ENCODE measurements at places on chromosomes 7 and 10.

DNA sequence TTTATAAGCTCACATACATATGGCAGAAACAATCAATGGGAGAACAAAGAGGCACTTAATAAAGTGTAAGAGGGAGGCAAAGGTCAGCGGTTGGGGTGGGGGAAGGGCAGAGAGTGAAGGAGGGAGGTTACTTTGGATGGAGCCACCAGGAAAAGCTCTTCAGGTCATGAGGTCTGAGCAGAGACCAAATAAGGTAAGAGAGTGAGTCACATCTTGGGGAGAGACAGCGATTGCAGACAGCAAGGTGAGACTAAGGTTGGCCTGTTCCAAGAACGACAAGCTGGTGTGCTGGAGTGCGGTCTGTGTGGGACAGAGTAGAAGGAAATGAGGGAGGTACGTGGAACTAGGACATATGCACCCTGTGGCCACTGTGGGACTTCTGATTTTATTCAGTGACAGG is 74.3 kb upstream of the TOMM7 start:
- DNase-seq, result no peak

DNA sequence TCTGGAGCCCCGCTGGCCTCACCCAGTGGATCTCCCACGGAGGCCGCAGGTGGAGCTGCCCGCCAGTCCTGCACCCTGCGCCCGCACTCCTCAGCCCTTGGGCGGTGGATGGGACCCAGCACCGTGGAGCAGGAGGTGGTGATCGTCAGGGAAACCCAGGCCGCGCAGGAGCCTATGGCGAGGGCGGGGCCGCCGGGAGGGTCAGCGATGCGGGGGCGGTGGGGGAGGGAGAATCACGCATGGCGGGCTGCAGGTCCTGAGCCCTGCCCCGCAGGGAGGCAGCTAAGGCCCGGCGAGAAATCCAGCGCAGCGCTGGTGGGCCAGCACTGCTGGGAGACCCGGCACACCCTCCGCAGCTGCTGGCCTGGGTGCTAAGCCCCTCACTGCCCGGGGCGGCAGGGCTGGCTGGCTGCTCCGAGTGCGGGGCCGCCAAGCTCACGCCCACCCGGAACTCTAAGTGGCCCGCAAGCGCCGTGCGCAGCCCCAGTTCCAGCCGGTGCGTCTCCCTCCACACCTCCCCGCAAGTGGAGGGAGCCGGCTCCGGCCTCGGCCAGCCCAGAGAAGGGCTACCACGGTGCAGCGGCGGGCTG is 524.8 kb upstream of the TPK1 start:
- DNase-seq, result no peak

GRCh38 chr7:611281-611810 is 91.7 kb upstream of the PDGFA start:
- DNase-seq, result no peak

GRCh38 chr10:11958956-11959355 is 83.7 kb downstream of the UPF2 start:
- DNase-seq, result no peak

DNA sequence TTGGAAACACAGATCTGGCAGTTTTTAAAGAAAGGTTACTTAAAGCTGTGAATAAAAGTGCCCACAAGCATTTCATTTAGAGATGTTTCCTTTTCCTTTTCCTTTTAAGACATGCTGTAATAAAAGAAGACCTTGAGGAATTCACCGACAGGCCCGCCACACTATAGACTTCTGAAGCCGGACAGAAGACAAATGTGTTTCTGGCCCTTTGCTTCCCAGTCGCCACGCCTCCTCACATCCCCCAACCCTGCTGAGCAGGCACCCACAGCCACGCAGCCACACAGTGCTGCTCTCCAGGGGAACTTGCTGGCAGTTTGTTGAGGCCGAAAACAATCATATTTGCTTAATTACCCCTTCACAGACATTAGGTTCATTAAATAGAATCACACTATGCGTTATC is 83.4 kb downstream of the SLC25A13 start:
- no peak for DNase-seq

DNA sequence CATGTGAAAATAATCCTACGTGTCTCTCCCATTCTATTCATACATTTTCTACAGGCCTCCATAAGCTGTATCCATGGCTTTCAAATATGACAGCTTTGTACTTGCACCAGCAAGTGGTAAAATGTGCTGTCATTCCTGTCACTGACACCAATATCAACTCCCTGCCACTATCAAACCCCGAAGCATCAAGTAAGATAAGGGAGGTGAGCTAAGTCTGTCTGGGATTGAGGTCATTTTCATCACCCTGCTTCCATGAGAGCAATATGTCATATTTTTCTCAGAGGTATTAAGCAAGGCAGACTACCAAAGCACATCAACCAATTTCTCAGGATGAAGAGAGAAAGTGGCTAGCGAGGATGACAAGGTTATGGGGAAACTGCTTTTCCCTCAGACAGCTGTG is 11.1 kb downstream of the GPR22 start:
- DNase-seq, result no peak

DNA sequence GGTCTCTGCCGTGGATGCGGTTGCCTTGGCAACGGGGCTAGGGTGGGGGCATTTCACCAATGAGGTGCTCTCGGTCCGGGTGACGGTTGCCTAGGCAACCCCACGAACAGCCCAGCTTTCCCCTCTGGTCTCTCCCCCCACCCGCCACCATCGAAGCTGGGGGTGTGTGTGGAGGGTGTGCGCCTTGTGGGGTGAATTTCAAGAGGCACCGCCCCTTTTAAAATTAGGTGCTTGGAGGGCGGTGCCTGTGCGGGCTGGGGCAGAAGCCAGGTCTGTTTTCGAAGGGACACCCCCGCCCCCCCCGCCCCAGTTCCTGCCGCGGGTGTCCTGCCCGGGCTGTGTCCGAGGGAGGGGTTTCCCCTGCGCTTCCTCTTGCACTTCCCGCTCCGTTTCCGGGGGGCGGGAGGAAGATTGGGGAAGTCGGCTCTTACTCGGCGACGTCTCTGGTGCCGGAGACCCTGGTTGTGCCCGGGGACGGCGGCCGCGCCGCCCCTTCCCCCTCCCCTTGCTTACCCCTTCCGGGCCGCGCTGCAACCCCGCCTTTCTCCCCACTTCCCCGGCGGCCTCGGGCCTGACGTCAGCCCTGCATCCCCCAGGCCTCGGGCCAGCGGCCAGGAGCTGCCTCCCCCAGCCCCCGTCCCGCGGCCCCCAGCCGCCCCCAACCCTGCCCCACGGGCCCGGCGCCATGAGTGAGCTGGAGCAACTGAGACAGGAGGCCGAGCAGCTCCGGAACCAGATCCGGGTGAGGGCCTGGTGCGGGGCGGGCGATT is 2.2 kb downstream of the GNB2 start:
- DNase-seq, result peak; percentile 71

DNA sequence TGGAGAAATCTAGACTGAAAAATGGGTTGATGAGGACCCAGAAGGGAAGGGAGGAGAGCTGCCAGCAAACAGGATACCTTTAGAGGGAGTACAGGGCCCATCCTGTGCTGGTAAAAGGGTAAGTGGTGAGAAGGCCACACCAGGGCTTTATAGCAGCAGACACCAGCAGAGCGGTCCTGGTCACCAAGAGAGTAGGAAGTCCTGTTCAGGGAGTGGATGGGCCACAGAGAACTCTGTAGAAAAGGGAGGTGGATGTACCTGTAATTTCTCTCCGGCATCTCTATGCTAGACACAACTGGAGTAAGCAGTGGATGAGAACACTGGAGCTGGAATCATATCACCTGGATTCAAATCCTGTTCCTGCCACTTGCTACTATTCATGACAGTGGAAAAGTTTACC is 867.2 kb downstream of the CCSER2 start:
- no peak for DNase-seq

- no peak for DNase-seq
Measured at GRCh38 chr7:98238976-98239375, 13.1 kb downstream of the TECPR1 start.

GRCh38 chr7:156896388-156897022 is 3.5 kb upstream of the LMBR1 start:
- no peak for DNase-seq

- no peak for DNase-seq
Measured at GRCh38 chr10:79101560-79102497, 33.1 kb downstream of the ZMIZ1 start.

DNA sequence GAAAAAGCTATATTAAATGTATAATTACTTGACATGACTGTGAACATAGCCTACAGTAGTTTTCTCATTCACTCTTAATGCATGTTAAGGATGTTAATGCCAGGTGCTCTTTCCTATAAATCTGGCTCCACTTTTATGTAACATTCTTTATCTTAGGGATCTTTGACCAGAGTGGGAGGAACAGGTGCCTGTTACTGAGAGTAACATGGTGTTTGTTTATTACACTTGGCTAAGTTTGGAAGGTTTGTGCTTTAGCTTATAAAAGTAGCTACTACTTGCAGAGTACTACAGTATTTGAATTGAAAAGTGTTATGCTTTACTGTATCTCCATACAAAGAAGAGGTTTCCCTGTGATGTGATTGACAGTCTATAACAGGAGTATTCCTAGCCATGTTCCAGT is 183.4 kb downstream of the DYNC1I1 start:
- no peak for DNase-seq

- DNase-seq, result no peak
Measured at GRCh38 chr7:32357535-32358277, 132.5 kb downstream of the LSM5 start.

- no peak for DNase-seq
Measured at GRCh38 chr7:71517940-71518699, 386.2 kb downstream of the GALNT17 start.

DNA sequence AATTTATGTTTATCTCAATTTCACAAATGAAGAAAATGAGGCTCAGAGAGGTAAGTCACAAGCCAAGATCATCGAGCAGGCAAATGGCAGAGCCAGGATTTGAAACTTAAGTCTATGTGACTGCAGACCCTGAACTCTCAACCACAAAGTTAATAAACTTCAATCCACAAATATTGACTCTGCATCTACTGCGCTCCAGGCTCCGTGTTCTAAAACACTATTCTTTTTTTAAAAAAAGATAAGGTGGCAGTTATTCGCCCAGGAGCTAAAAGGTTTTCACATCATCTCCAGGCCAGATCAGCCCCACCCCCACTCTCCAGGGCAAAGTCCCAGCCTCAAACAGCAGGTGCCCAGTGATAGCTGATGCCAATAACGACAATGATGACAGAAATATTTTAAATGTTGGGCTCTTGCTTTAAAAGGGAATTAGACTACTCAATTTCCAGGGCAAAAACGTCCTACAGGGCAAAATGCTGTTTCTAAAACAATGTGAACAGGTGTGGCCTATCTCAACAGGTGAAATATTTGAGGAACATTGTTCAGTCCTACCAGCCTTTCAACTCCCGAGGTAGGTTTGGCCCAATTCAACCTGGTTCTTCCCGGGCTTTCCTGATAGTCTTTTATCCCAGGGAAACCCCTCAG is 85.2 kb downstream of the SORBS1 start:
- DNase-seq, result no peak

DNA sequence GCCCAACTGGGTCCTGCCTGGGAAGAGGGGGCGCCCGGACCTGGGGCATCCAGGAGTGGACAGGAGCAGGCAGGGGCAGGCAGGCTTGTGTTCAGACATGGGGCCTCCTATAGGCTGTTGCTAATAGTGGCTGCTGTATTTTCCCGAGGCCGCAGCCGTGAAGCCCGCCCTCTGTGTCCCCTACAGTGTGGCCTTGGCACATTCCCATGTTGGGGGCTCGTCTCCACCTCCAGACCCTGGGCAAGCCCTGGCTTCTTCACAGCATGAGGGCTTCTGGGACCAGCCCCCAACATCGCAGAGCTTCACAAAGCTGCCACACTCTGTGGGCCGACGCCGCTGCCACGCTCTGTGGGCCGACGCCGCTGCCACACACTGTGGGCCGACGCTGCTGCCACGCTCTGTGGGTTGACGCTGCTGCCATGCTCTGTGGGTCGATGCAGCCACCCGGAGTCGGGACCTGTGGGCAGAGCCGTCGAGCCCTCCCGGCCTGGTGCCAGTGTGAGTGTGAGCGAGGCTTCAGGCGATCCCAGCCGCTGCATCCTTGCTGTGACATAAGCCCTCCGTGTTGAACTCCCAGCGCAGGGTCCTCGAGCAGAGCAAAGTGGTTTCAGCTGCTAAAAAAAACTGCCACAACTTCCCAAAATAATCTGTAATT is 109.0 kb downstream of the INPP5A start:
- DNase-seq, result no peak

- DNase-seq, result no peak
Measured at GRCh38 chr10:50508315-50509051, 115.3 kb downstream of the SGMS1 start.

GRCh38 chr10:114471906-114472876 is 67.9 kb upstream of the AFAP1L2 start:
- DNase-seq, result no peak

DNA sequence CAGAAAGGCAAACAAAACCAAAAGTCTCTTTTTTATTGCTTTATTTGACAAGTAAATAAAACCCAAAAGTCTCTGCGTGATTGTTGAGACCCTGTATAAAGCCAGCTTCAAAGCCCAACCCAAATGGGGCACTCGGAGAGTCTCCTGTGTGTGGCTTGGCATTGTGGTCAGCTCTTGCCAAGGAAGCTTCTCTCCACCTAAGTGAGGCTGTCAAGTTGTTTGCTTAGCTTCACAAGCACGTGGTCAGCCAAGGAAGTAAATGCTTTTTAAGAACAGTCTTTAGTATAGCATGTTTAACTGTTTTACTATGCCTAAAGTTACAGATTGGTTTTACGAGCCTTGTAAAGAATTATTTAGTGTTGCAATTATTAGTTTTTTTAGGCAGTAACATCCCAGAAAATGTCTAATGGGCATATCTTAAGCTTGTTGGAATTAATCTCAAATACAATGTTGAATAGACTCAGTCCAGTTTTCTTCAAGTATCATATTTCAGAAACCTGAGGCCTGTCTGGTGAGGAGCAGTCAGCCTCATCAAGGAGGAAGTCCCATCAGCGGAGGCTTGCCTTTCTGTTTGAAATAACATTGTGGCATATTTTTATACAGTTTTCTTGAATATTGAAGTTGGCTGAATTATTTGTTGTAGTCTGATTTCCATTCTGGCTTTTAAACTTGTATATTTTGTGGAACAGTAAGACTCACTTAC is 144.3 kb downstream of the ANKRD30A start:
- DNase-seq, result no peak

DNA sequence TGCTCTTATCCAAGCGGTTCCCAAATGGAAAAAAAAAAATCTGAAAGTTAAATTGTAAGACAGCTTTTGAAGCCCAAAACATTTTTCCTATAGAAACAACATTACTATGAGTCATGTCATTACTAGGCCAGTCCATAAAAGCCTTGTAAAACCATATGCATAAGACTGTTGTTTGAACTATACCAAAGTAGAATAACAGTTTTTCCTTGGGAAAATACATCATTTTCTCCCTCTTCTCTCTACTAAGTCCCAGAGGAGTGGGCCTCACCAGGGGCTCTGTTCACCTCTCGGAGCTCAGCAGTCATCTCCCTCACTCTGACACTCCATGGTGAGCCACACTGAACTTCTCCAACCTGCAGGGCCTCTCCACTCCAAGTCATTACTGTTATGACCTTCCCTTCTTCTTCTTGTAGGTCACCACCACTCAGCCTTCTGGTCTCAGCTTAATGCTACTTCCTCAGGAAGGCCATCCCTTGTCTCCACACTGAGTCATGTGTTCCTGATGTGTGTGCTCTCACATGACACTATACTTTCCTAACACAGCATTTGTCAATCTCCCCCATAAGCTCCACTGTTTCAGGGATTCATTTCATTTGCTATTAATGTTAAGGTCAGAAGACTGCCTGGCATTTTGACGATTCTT is 32.5 kb downstream of the ZNF438 start:
- DNase-seq, result no peak

GRCh38 chr7:108629651-108630400 is 60.2 kb downstream of the DNAJB9 start:
- DNase-seq, result no peak
